ENCODE measurements at places on chromosomes 2 and 18.

GRCh38 chr2:241943961-241944575 is 74.5 kb downstream of the RTP5 start:
- DNase-seq, result no peak

DNA sequence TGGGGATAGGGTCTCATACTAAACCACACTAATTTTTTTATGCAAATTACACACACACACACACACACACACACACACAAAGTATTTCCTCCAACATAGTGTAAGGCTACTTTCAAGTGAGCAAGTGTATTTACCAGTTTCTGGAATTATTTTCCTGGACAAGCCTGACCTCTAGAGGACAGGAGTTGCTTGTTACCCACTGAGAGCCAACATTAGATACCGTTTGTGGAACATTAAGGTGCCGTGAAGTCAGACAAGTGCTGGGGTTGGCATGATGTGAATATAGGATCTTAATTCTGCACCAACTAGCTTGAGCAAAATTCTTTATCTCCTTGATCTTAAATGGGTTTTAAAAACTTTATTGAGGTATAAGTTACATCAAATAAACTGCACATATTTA is 39.3 kb upstream of the SERPINB2 start:
- DNase-seq, result no peak

GRCh38 chr2:30239308-30239985 is 8.1 kb downstream of the LBH start:
- DNase-seq, result peak; percentile 67

GRCh38 chr18:45761512-45762114 is 37.6 kb downstream of the SLC14A1 start:
- no peak for DNase-seq

DNA sequence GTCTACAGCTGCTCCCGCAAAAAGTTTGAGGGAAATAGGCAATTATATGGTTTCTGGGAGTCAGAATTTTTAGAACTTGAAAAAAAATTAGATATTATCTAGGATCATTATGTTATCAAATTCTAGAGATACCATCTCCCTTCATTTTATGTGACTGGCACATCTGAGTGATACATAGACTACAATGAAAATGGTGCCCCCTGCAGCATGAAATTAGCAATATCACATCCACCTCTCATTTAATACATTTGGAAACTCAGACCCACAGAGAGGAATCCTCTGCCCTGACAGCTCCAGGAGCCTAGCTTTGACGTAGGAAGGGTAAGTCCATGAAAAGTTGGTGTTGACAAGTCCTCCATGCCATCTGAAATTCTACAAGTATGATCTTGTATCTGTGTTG is 381.6 kb downstream of the SUCLG1 start:
- DNase-seq, result no peak

Measured in activated CD4-positive, alpha-beta T cell treated with anti-CD3 and anti-CD28 coated beads, Interleukin-2, amount 50 U/mL, for 4 hours (primary cell).